ENCODE measurements at places on chromosomes 4 and X.

GRCh38 chrX:100207331-100208024, 202.6 kb downstream of the PCDH19 start:
- no peaks in the 10 kb centered on the region for H3K27me3 ChIP-seq
- H3K36me3 ChIP-seq, result no peaks in the 10 kb centered on the region
- H3K4me3 ChIP-seq, result no peak overlapping the region
- no peak for DNase-seq
- no peak overlapping the region for H3K27ac ChIP-seq

- no peak overlapping the region for H3K27ac ChIP-seq
- no peaks in the 10 kb centered on the region for H3K27me3 ChIP-seq
- no peak overlapping the region for H3K4me3 ChIP-seq
- no peaks in the 10 kb centered on the region for H3K36me3 ChIP-seq
- DNase-seq, result no peak
- H3K4me1 ChIP-seq, result no peaks in the 10 kb centered on the region
These were observed 94.6 kb downstream of the PPP3CA start for GRCh38 chr4:101252721-101253120.

DNA sequence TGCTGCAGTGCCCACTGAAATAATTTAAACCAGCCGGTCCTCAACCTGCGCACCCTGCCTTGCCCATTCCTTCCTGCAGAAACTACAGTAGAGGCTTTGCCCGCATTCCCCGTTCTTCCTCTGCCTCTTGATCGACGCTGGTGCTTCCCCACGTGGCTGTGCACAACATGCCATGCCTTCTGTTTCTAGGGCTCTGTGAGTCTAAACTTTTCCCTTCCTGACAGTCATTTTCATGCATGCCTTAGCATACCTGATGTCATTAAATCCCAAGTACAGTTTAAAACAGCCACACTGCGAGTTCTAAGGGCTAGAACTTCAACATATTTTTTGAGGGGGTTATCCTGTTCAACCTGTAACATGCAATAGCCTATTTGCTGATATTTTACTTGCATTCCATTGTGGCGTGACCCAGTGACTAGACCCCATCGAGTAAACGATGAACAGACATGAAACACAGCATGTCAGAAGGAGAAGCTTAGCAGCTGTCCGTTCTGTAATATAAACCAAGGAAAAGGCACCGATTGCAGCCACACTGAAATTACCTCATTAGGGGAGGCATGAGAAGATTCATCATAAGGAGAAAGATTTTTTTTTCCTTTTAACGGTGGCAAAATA, 232.5 kb downstream of the ARHGAP10 start:
- no peaks in the 10 kb centered on the region for H3K36me3 ChIP-seq
- H3K27ac ChIP-seq, result no peak overlapping the region
- no peak overlapping the region for H3K4me3 ChIP-seq

DNA sequence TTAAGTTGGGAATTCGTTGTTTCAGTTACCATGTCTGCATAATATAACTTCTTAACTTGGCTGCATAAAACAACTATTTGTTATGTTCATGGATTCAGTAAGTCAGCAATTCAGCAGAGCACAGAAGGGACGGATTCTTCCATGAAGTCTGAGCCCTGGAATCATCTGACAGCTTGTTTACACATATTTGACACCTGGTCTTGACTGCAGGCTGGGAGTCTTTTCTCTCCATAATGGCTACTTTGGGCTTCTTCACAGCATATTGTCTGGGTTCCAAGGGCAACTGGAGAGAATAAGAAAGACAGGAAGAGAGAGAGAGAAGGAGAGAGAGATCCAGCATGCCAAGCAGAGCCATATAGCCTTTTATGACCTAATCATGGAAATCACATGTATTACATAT, 23.1 kb downstream of the CENPC start:
- H3K27ac ChIP-seq, result no peak overlapping the region
- no peak overlapping the region for H3K4me3 ChIP-seq
- no peaks in the 10 kb centered on the region for H3K4me1 ChIP-seq
- H3K27me3 ChIP-seq, result no peaks in the 10 kb centered on the region
- H3K36me3 ChIP-seq, result peaks cover 9% of the 10 kb centered on the region

DNA sequence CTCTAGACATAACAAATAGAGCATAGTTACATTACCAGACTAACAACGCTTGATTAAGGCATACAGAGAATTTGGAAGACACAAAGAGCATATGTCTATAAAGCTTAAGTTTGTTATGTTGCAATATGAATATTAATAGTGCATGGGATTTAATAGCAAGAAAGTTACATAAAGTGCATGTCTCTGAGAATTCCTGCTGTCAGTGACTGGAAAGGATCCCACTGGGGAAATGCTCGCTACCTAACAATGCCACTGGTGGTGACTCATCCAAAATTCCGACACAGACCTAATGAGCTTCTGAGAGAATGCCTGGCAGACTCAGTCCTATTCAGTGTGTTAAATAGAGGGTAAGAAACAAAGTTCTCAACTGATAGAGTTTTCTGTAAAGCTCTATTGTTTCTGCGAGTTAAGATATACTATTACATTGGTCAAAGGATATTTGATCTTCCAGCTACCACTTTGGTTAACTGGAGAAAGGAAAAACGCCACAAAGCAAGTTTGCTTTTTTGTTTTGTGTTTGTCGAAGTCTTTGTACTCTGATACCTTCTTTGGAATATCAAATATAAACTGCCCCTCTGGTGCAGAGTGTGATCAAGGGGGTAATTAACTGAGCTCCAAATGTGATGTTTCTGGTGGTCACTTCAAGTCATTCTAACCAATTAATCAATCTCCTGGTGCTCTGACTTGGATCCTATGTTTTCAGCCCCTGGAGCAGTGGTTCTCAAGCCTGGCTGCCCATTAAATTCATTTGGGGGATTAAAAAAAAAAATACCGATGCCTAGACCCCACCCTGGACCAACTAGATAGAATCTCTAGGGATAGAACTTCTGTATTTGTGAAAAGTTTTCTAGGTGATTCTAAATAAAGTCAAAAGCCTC, 107.9 kb downstream of the PALLD start:
- H3K27me3 ChIP-seq, result no peaks in the 10 kb centered on the region
- peak overlapping the region; percentile 21 for H3K27ac ChIP-seq
- H3K4me1 ChIP-seq, result peaks cover 42% of the 10 kb centered on the region
- H3K36me3 ChIP-seq, result no peaks in the 10 kb centered on the region

DNA sequence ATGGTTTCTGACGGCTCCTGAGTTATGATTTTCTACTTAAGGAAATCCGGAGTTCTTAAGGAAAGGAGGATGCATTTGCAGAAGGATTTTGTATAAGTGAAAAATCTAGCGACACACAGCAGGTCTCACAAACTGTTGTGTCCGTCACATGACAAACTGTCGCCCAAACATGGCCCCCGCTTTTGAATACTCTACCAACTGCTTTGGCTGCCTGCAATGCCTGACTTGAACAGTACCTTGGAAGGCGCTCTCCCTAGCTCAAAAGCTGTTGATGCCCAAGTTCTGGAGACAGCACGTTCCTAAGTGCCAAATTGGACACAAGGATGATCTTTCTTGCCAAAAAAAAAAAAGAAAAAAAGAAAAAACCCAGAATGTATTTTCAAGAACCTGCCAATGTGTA, 103.2 kb downstream of the ENPP6 start:
- H3K4me3 ChIP-seq, result no peak overlapping the region
- H3K27ac ChIP-seq, result no peak overlapping the region
- H3K36me3 ChIP-seq, result no peaks in the 10 kb centered on the region

GRCh38 chr4:163694385-163694784, 199.9 kb downstream of the TMA16 start:
- no peaks in the 10 kb centered on the region for H3K4me1 ChIP-seq
- no peaks in the 10 kb centered on the region for H3K27me3 ChIP-seq

DNA sequence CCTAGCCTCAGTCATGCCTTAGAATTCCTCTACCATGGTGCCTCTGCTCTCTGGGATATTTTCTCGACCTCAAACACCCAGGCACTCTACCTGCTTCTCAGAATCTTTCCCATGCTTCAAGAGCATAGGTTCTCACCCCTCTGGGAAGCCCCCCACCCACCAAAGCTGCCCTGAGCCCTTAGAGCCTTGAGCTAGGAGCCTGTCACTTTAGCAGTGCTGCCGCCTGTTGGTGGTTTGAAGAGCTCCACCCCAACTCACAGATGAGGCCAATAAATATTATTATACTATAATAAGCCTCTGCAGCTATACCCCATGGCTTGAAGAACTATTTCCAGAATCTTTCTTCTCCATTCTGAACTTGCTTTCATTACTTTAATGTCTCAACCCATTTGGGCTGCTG, 109.7 kb downstream of the RTL5 start:
- no peak overlapping the region for H3K27ac ChIP-seq
- H3K36me3 ChIP-seq, result no peaks in the 10 kb centered on the region
- H3K4me3 ChIP-seq, result no peak overlapping the region
- H3K4me1 ChIP-seq, result peaks cover 19% of the 10 kb centered on the region
- H3K27me3 ChIP-seq, result peaks cover 3% of the 10 kb centered on the region

DNA sequence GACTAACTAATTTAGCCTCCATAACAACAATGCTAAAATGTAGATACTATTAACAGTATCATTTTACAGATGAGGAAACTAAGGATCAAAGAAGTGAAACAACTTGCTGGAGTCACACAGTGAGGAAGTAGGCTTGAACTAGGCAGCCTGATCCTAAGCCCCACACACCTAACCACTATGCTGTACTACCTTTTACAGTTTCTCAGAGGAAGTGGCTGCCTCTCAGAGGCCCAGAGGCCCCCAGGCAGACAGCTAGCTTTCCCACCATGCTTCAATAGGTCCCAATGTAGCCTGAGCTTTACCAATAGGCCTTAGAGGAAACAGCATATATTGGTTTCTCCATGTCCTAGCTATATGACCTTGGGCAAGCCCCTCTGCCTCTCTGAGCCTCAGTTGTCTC, 69.4 kb upstream of the PJA1 start:
- H3K4me3 ChIP-seq, result no peak overlapping the region
- DNase-seq, result no peak
- no peaks in the 10 kb centered on the region for H3K27me3 ChIP-seq

DNA sequence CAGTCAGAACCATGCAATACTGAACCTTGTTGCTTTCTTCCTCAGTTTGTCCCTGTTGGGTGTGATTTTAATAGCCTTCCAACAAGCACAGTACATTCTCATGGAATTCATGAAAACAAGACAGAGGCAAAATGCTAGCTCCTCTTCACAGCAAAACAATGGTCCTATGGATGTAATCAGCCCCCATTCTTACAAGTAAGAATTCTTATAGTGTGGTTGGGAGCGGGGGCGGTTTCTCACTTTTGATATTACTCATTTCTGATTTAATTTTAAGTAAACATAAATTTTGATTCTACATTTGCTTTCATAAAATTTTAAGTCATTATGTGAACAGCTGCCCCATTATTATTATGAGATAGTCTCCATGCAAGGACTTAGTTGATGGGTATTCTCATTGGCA, 80.8 kb upstream of the TLR2 start:
- no peak for DNase-seq
- no peaks in the 10 kb centered on the region for H3K4me1 ChIP-seq
- H3K27ac ChIP-seq, result no peak overlapping the region
- H3K4me3 ChIP-seq, result no peak overlapping the region

Data from esophagus squamous epithelium (tissue), 5 donors.